Right renal cortex interstitium (tissue), 3 donors: ENCODE measurements at places on chromosomes 13 and 19.

DNA sequence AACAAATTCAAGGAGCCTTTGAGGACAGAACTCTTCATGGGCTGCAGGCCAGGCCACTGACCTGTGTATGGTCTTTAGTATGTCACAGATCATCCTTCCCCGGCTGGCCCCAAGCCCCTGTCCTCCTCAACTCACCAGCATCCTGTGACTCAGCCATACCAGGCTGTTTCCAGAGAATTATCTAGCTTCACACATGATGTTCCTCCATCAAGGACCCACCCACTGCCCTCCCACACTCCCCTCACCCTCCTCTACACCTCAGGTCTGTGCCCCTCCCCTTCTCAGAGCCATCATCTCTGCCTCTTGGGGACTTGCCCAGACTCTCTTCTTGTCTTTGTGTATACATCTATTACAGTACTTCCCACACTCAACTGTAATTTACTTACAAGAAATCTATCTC is 14.7 kb downstream of the DCT start:
- DNase-seq = no peak

GRCh38 chr19:48636859-48637448 is at the start of gene DBP:
TSS of gene DBP (minus strand) at chr19:48637379. CDS start at chr19:48636994, 385 bp downstream.
- DNase-seq = no peak

- no peak for DNase-seq
These were observed 59.5 kb upstream of the FGF14 start for GRCh38 chr13:102461302-102461701.

DNA sequence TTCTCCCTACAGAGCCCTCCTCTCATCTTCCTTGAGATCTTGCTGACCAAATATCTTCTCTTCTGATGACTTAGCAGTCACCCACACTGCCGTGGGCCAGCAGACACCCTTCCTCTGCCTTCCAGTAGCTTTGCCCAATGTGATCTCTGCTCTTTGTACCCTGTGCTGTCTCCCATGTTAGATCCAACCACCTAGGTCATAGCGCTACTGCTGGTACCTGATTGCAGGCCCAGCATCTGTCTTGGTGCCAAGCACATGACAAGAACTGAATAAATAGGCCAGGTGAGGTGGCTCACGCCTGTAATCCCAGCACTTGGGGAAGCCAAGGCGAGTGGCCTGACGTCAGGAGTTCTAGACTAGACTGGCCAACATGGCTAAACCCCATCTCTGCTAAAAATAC is 149.7 kb downstream of the TM9SF2 start:
- DNase-seq = no peak

- no peak for DNase-seq
These were observed 572 bp upstream of the FKBP8 start for GRCh38 chr19:18543814-18544475.
